Activated CD8-positive, alpha-beta memory T cell treated with anti-CD3 and anti-CD28 coated beads for 36 hours (primary cell): ENCODE measurements at places on chromosomes 13 and 19. TPM values are rescaled to one million over a fixed set of nuclear protein-coding genes. Genes with fewer than 3 reads are reported as not detected.

GPC5 gene
- 0.17 TPM for total RNA-seq

F7 gene
- 0.46 TPM for total RNA-seq

FPR1 gene
- not detected for total RNA-seq

PSG5 gene
- total RNA-seq, result not detected

CYP2F1 gene
- total RNA-seq, result not detected

CACNG7 gene
- total RNA-seq, result not detected

NFIX gene
- total RNA-seq, result 2.2 TPM

AXL gene
- total RNA-seq, result 0.08 TPM

FGF14 gene
- total RNA-seq, result not detected
